ENCODE measurements at places on chromosomes 4 and X.

DNA sequence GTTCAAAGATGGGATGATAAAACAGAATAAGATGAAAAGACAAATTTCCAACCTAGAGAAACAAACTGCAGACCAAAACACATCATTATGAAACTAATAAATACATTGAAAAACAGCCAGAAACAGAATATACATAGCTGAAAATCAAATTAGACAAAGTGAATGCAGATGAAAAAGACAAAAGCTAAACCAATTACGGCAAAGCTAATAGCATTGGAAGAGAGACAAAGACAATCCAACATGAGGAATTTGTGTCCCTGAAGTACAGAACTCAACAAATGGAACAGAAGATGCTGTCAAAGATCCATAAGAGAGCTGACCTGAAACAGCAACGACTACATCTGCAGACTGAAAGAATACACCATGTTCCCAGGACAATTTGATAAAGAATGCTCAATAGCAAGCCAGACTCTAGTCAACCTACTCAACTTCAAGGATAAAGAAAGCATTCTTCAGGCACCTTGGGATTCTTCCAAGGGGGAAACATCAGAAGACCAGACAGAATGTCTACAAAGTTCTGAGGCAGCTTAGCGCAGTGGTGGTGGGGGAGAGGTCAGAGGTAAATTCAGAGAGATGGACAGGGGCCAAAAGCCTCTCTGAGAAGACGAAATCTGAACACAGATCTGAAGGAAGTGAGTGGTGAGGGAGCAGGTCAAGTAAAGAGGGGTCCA lies 27.4 kb upstream of the IRAK1 start:
- no peak for DNase-seq

GRCh38 chr4:77201857-77202256 lies 44.9 kb downstream of the CCNG2 start:
- no peak for DNase-seq

GRCh38 chr4:81469781-81470455 lies 1.8 kb downstream of the RASGEF1B start:
- DNase-seq: no peak

DNA sequence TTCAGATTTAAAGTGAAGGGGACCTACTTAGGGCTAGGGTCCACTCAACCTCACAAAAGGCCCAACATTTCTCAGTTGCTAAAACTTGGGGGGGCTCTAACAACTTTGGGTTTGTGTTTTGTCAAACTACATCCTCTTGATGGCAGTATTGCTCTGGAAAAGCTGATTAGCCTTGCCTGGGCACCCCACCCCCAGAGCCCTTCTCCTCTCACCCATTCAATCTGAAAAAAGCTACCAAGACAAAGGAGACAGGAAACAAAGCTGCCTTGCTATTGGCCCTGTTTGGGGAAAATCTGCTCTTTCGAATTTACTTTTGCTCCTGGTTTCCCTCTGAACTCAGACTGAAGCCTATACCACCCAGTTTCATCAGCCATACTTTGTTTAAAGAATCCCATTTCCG lies 195.2 kb upstream of the STK26 start:
- DNase-seq: no peak

DNA sequence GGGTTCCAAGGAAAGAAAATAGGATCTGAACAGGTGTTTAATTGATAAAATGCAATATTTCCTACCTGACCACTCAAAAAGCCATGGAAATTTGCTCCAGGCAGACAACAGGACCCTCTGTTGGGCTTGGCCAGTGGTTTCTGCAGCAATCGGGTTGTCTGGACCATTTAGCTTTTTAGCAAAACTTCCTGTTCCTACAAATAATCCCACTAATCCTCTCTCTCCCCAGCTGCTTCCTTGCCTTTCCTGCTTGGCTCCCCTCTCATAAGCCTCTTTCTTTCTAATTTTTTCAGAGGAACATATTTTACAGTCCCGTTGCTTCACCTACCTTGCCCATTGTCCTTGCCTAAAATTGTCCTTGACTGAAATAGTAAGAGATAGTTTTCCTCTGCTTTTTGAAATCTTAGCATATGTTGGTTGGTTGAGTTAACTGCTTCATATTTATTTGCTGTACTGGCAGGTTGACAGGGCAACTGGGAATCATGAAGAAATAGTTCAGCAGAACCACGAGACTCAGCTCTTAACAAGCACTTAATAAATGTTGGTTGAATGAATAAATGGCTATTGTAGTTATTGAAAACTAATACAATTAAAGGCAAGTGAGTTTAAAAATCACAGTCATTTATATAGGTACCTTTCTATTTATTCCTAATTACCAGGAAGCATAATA lies 259.8 kb downstream of the KCNIP4 start:
- DNase-seq: no peak

DNA sequence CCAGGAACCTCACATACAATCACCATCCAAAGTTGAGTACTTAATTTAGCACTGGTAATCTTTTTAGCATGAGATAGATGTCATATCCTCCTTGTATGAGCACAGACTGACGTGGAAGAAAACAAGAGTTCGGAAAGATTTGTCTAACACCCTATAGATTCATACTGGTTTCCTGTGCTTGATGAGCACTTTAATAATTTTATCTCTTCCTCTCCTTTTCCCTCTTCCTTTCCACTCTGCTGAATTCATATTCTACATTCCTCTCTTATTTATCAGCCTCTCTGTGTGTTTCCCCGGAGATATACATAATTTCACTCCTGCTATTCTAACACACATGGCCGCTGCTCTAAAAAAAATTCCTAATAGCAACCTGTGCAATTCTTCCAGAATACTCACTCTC lies 273.9 kb downstream of the AFF2 start:
- no peak for DNase-seq
